ENCODE measurements at places on chromosomes 4 and X.

GRCh38 chr4:15586066-15586465, 69.1 kb downstream of the FBXL5 start:
- DNase-seq, result no peak

- peak; percentile 74 for DNase-seq
Measured at GRCh38 chr4:83128240-83128929, 13.9 kb upstream of the PLAC8 start.

DNA sequence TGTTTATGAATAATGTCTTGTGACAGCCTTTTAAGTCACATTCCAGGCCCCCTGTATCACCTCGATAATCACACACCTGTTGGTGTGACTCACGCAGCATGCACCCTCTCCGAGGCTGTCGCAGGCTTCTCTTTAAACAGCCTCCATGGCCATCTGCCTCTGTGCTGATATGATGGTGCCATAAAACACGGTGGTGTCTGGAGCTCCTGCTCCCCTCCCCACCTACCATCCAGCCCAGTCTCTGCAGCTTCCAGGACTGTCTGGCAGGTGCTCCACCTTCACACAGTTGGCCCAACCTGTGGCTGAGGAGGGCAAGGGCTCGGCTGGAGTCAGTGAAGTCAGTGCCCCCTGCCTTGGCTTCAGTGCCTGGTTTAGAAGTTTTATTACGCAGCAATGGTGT, 173.8 kb upstream of the RPL34 start:
- DNase-seq, result no peak

DNA sequence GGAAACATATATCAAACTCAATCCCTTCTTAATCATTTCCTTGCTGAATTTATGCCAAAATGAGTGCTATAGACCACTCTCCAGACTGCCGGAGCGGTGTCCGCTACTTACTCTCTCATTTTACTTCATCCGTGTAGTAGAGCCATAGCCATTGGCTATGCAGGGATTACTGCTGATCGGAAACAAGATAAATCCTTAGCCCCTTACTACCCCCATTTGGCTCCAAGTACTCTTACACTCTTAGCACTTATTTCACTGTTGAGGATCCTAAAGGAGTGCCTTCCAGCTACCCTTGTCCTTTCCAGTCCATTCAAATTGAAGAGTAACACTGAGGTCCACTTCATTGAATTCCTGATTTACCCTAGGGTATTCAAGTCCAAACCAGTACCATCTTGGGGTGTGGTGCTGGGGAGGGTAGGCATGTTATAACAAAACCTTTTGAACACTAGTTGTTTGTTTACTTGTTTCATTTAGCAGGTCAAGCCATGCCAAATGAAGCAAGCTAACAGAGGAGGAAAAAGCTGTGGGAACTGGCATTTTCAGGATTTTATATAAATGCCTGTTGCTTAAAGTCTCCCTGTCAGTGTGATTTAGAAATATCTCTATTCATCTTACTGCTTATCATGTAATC, 715.1 kb downstream of the FSTL5 start:
- no peak for DNase-seq

GRCh38 chr4:24693636-24694035, 101.7 kb upstream of the SOD3 start:
- DNase-seq, result no peak

DNA sequence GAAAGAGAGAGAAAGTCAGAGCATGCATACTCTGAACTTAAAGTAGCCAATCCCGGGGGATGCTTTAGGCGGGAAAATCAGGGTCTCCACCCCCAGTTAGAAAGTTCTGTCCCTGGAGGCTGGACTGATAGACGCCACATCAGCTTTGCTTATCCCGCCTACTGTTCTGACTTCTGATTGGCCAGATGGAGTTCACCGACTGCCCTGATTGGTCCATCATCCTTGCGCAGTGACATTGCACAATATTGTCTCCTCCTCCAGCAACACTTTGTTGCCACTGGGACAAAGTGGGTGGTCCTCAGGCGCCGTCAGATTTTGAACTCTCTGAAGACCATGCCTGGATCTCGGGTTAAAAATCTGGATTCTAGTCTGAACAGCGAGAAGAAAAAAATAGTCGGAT, 50.3 kb downstream of the SSX3 start:
- DNase-seq, result no peak

DNA sequence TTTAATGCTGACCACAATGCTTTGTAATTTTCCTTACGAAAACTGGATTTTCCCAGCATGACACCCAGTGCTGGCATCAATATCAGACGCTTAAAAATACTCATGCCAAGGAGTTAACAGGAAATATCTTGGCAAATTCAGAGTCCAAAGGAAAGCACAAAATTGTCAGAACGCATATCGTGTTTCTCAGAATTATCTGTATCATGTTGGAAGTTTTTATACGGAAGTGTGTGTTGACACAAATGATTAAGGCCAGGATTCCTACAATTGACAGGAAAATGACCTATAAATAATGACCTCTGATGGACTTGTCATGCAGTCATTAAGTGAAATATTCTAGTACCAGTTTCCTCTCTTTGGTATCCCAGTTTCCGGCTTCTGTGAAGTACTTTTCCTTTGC, 132.1 kb upstream of the TLL1 start:
- DNase-seq, result no peak

GRCh38 chr4:17400686-17401085, 111.2 kb downstream of the QDPR start:
- DNase-seq, result peak; percentile 9

GRCh38 chr4:7842384-7843279, 97.0 kb downstream of the AFAP1 start:
- peak; percentile 98 for DNase-seq

- DNase-seq, result no peak
Measured at GRCh38 chrX:117305168-117305766, 811.3 kb downstream of the KLHL13 start.

DNA sequence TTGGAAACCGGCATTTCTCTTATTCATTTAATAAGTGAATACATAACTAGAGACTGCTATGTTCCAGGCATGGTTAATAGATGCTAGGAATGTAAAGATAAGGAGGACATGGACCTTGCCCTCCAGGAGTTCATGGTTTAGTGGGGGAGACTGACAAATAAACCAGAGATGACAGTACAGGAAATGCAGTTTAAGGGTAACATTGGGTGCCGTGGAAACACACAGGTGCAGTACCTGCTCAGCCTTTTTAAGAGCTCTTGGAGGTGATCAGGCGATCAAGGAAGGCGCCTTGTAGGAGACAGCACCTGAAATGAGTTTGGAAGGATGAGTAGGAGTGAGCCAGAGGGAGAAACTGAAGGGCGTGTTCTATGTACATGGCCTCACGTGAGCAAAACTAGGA, 145.8 kb downstream of the AASDH start:
- DNase-seq, result no peak

GRCh38 chr4:113636438-113636818, 125.1 kb downstream of the CAMK2D start:
- no peak for DNase-seq

GRCh38 chrX:118545510-118545909, 49.9 kb downstream of the DOCK11 start:
- DNase-seq, result no peak

GRCh38 chr4:154559494-154560418, 3.1 kb upstream of the FGB start:
- DNase-seq, result peak; percentile 40

- no peak for DNase-seq
Measured at GRCh38 chr4:3656416-3657356, 109.5 kb upstream of the ADRA2C start.

GRCh38 chrX:10073671-10074070, 83.1 kb upstream of the CLCN4 start:
- no peak for DNase-seq

DNA sequence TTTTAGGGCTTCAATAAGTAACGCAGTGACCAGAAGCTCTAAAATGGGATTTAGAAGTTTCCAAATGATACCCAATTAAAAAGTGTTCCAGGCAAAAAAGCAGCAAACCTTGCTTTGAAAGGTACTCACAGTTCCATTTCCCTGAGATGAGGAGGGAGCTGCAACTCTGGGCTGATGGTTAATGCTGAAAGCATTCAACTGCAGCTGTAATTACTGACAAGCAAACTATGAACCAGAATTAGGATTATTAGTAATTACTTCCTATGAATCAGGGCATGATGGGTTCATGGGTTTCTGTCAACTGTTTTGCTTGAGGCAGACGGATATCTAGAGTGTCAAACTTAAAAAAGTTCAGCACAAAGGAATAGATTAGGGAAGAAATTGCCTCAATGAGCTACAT, 357.4 kb downstream of the STIM2 start:
- DNase-seq, result no peak

DNA sequence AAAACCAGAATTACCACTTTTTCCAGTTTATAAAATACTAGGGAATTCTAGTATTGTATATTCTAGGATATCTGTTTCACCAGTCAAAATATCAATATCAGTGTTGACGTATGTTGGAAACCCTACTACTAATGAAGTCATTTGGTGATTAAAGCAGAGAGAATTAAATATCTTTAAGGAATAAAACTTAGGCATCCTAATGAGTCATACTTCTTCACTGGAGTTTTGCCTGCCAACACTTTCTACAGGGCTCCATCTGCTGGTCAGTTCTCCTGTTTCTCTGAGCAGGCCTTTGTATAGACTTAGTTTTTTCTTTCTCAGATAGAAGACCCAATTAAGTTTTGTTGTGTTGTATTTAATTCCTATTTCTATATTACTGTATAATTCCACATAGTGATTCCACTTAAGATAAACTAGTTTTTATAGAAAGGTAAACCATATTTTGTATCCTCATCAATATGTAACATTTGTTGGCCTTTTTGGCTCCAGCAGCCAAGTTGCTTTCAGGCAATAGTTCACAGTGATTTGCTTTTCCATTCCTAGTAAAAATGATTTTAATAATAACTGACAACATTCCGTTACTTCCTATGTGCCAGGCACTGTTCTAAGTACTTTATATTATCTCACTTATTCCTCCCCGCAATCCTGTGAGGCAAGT, 3.5 kb downstream of the AP1AR start:
- DNase-seq, result peak; percentile 83

GRCh38 chr4:70463335-70463734, 8.7 kb upstream of the MUC7 start:
- no peak for DNase-seq

DNA sequence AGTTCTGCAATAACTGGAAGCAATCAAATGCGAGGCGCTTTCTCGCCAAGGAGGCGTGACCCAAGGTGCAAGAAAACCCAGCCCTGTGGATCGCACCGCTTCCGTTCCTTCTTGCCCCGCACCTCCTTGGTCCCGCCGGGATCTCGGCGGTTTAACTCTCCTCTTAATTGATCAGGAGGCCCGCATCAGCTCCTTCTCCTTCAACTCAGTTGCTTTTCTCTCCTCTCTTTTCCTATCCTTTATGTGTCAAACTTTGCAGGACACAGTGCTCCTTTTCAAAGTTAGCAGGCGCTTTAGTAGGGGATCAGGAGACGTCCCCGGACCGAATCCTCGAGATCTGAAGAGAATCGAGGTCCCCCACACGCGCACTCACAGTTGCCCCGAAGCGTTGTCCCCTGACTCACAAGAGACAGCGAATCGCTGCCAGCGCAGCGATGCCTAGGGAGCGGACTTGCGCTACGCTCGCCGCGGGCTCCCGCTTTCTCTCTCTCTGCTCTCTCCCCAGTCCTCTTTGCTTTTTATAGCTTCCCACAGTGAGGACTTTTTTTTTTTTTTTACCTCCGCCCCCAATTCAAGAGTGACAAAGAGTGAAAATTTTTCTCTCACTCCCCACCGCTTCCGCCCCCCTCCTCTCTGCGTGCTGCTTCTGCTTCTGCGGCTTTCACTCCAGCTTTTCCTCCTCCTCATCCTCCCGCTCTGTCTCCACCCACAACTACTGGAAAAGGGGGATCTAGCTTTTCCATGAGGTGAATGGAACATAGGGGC, at the start of gene DKK2:
Gene DKK2 (minus strand): TSS at position 495 of the 765 bp plus-strand sequence. CDS start 722 bp downstream, outside the sequence.
- DNase-seq, result no peak

DNA sequence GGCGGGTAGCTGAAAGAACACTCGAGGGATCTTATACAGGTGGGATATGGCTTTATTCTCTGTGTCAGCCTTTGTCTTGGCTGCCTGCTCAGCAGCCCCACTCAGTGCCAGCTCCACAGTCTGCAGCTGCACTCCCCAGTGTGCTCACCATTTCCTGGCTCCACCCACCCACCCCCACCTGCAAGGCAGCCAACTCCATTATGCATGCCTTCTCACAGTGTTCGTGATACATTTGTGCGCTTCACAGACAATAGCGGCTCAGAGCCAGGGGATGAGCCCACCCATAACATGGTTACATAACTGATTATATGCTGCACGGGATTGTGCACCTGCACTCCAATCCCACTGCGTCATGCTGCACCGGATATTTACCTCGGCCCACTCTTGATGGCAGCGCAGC, 8.8 kb upstream of the TMEM128 start:
- no peak for DNase-seq

DNA sequence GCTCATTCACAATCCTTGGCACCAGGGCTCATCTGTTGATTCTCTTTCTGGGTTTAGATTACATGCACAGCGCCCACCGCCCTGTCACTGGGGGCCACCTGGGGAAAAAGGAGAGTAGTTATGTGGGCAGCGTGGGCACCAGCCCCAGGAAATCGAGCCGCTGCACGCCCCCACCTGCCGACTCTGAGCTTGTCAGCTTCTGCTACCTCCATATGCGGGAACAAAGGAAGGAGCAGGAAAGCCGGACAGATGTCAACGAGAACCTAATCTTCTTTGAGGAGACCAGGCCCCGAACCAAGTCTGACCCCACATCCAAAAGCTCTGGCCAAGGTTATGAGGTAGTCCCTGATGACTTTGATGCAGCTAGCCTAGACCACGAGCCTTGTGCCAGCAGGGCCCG, 31.0 kb upstream of the PRPS1 start:
- DNase-seq, result no peak

DNA sequence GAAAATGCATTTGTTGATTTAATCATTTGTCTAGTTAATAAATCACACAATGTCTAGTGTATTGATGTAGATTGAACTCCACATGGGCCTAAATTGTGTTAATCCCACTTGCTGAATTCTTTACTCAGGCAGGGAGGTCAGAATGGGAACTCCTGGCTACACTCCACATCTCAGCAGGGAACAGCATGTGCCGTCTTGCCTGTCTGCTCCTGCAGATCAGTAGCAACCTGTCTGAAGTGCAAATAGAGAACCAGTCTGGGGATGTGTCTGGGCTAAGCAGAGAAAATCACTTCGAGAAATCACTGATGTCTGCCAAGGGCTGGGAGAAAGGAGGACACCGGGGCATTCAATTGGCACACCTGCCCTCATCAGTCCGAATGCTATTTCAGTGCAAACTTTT, 16.5 kb upstream of the MXRA5 start:
- DNase-seq, result no peak

- DNase-seq, result no peak
Measured at GRCh38 chrX:150372280-150372679, 9.2 kb downstream of the MAMLD1 start.
